ENCODE measurements at places on chromosomes 2 and 18. TPM values are rescaled to one million over a fixed set of nuclear protein-coding genes. Genes with fewer than 3 reads are reported as not detected.

Gene LRP2
- total RNA-seq: not detected

Gene MC2R
- total RNA-seq: not detected

Gene DPP4
- 39.1 TPM for total RNA-seq

Gene TMEM247
- not detected for total RNA-seq

Gene NGEF
- total RNA-seq: 5.7 TPM
